RPMI8226 (cell line): ENCODE measurements at places on chromosomes 1 and 21.

DNA sequence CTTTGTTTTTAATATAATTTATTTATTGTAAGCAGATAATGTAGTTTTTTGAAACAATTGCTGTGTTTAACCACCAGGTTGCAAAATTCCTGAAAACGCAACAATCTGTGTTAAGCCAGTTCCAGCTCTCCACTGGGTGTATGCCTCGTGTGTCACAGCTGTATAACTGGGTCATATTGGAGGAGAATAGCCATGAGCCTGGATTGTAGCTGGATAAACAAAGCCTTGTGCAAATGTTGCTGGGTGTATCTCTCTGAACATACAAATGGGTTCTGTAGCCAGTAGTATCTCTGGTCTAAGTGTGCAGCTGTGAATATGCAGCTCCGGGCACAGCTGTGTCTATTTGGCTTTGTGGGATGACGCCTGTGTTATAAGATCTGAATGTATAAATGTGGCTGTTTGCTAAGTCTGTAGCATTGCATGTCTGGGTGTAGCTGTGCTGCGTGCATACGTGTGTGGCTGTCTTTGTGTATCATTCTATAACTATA is 2.8 kb downstream of the TCEA3 start:
- DNase-seq = no peak

DNA sequence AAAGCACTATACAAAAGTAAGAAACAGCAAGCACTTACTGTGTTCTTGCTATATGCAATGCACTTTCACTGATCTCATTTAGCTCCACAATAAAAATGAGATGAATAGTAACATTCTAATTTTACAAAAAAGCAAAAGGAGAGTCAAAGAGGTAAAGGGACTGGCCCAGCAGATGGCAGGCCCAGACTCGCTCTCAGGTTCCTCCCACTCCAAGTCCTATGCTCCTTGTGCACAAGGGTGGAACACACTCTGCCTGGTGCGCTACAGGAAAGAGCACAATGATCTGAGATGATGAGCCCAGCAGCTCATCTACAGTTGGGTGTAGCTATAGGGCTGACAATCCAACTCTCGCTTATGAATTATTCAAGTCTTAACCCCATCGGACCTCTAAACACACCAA is 94.1 kb upstream of the LYST start:
- DNase-seq = no peak

- DNase-seq = no peak
Measured at GRCh38 chr1:186812570-186812969, 16.2 kb upstream of the PLA2G4A start.

- DNase-seq = no peak
Measured at GRCh38 chr1:53270107-53270506, 31.8 kb upstream of the MAGOH start.

DNA sequence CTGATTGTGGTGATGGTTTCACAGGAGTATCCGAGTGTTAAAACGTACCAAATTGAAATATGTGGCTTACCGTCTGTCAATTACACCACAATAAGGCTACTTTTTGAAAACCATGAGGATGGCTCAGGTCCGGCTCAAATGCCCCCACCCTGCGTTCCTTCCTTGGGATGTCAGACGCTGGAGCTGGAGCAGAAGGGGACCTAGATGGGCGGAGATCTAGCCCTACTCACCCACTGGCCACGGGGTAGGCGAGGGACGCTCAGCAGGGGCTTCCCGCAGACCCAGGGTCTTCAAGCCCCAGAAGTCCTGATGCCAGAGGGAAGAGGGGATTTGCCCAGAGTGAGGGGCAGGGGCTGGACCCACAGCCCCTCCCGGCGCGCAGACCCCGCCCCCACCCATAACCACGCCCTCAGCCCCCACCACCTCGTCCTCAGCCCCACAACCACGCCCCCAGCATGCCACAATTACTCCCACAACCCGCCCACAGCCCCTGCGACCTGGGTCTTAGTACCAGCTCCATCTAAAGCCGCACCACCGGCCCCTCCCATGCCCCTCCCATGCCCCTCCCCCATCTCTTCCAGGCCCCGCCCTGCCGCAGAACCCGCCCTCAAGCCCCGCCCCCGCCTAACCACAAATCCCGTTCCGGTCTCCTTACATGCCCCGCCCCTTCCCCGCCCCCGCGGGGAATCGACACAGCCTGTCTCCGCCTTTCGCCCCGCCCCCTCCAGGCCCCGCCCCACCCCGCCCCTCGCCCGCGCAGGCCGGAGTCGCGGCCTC is at the start of gene LRRC3:
Gene LRRC3, plus strand, starts transcription at position 764 of the 777 bp plus-strand sequence. CDS start 1,135 bp downstream, outside the sequence.
- peak; percentile 92 for DNase-seq

DNA sequence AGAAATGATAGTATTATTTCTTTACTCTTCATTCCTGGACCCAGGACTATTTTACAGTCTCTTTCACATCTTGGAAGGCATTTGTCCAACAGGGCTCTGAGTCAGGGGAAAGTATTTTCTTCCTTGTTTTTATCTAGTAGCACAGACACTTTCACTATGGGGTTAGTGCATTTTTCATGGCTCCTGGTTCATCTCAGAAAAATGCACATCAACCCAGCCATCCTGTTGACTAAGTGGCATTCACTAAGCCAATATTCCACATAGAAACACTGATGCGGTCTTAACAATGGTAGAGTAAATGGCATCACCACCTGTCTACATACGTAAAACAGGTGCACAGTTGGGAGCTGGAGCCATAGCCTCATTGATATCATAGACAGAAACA is 87.4 kb upstream of the C1orf21 start:
- DNase-seq = no peak

GRCh38 chr1:24202987-24203386 is 15.9 kb upstream of the IFNLR1 start:
- DNase-seq = no peak
